LHCN-M2 (cell line): ENCODE measurements at places on chromosomes 11 and 22. TPM values are rescaled to one million over a fixed set of nuclear protein-coding genes. Genes with fewer than 3 reads are reported as not detected.

OR52E8 gene
- total RNA-seq: not detected in 2 replicates

JOSD1 gene
- 54.6 and 65.0 TPM in 2 replicates for total RNA-seq

KCNQ1 gene
- not detected in 2 replicates for total RNA-seq

OR11H1 gene
- not detected in 2 replicates for total RNA-seq

PSMD13 gene
- 122 and 135 TPM in 2 replicates for total RNA-seq

KCNQ1OT1 gene
- total RNA-seq: 0.57 and 0.64 TPM in 2 replicates

A4GALT gene
- total RNA-seq: 22.6 and 29.3 TPM in 2 replicates

GRK2 gene
- 62.6 and 69.3 TPM in 2 replicates for total RNA-seq

JAML gene
- total RNA-seq: not detected in 2 replicates

OR10A2 gene
- not detected in 2 replicates for total RNA-seq

TMEM86A gene
- 1.6 and 2.1 TPM in 2 replicates for total RNA-seq

OR52N4 gene
- not detected in 2 replicates for total RNA-seq

SLC22A6 gene
- total RNA-seq: not detected in 2 replicates

DLG2 gene
- 0.17 TPM in 1 of 2 replicates, not detected in the other for total RNA-seq

PLCB3 gene
- total RNA-seq: 92.5 and 100 TPM in 2 replicates

CCDC82 gene
- total RNA-seq: 17.6 and 23.6 TPM in 2 replicates

WNT7B gene
- 0.13 TPM in 1 of 2 replicates, not detected in the other for total RNA-seq

MYOD1 gene
- 421 and 521 TPM in 2 replicates for total RNA-seq

OR10D3 gene
- total RNA-seq: not detected in 2 replicates

SMIM35 gene
- total RNA-seq: not detected in 2 replicates

ARHGAP42 gene
- 7.4 and 10.3 TPM in 2 replicates for total RNA-seq

PATE2 gene
- total RNA-seq: not detected in 2 replicates

SLC17A6 gene
- not detected in 2 replicates for total RNA-seq
